ENCODE measurements at places on chromosomes 7 and 10.
A peak's percentile ranks its signal among the peaks of the same experiment; 100 is the strongest.

GRCh38 chr10:111298031-111298430, 221.2 kb downstream of the ADRA2A start:
- no peak for DNase-seq

DNA sequence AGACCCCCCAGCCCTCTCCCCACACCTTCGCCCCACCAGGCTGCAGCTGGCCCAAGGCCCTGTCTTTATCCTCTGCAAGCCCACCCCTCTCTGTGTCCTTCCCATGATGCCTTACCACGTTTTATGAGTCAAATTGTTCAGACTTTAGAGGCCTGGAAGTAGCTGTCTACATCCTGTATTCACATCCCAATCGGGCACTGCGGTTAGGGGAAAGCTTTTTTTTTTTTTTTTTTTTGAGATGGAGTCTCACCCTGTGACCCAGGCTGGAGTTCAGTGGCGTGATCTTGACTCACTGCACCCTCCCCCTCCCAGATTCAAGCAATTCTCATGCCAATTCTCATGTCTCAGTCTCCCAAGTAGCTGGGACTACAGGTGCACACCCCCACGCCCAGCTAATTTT, 121.5 kb upstream of the SH2B2 start:
- no peak for DNase-seq

DNA sequence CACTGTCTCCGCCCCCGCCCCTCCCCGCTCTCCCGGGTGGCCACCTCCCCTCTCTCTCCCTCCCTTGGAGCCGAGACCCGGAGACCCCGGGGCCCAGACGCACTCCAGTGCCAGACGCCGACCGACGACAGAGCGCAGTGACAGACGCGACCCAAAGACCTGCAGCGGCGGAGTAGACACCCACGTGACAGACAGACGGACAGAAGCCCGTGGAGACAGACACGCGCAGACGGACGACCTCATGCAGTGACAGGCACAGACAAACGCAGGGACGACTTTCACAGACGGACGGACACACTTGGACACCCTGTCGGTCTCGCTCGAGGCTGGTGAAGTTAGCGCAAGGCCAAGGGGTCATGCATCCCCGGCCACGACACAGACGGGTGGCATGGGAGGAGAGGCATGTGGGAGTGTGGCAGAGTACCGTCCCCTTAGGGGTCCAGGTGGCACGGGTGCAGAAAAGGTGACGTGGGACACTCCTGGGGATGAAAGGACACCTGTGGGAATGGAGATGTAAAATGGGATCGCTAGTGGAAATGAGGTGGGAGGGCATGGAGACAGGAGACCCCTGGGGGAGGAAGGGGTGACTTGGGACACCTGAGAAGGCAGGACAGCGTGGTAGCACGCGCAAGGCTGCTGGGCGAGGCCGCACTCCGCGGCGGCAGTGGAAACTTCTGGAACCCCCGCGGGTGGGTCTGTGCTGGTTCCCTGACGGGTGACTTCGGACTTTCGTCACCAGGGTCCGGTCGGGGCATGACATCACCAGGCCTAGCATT, 456 bp upstream of the ACHE start:
- DNase-seq: no peak

DNA sequence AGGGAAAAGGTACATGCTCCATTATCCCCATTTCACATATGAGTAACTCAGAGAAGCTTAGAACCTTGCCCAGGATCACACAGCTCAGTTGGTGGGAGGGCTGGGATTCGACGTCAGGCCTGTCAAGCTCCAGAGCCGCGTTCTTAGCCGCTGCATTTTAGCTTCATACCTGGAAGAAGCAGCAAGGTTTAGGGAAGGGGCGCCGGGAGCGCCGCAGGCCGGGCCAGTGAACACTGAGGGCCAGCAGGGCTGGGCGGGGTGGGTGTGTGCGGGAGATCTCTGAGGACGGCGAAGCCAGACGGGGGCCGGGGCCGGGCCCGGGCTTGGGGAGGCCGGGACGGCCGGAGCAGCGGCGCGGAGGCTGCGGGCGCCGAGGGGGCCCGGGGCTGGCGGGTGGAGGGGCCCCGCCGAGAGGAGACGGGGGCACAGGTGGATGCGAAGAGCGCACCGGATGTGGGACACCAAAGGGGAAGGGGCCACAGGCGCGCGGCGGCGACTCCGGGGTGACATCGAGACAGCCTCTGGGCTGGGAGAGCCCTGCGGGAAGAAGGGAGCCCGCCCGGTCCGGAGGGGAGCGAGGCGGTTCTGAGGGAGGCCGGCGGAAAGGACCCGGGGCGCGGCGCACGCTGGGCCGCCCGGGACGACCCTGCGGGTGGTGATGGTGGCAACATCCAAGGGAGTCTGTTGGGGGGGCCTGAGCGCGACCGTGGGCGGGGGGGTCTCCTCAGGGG, 498 bp downstream of the NDST2 start:
- DNase-seq: no peak

- no peak for DNase-seq
Measured at GRCh38 chr7:97697396-97697795, 34.5 kb upstream of the TAC1 start.

- no peak for DNase-seq
Measured at GRCh38 chr7:36620166-36620708, 104.1 kb downstream of the AOAH start.

DNA sequence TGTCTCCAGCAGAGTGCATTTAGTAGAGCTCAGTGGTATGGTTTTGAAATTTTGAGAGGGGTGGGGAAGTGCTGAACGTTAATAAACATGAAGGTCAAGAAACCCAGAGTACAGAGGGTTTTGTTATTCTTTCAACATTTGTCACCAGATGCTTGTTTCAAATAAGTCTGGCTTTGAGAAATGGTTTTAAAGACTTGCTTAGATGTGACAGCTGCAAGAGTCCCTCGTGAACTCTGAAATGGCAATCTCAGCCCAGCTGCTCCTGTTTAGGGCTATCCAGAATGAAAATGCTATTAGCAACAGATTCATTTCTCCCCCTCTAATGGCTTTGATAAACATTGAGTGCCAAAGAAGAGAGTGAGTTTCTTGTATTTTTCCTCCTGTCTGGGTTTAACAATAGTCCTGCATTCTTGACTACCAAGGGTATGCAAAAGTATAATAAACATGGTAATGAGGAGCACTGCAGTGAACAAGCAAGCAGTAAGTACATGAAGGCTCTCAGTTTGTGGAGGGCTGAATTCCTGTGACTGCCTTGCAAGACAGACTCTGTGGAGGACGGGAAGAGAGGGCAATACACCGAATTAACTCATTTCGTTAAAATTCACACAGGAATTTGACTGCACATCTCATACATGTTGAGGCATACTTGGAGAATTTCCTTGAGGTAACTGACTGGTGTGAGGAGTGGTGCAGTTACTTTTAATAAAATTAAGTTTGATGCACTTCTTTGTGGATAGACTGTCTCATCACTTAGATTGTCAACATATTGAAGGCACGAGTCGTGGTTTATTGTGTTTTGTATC, 490.9 kb downstream of the REEP3 start:
- no peak for DNase-seq

DNA sequence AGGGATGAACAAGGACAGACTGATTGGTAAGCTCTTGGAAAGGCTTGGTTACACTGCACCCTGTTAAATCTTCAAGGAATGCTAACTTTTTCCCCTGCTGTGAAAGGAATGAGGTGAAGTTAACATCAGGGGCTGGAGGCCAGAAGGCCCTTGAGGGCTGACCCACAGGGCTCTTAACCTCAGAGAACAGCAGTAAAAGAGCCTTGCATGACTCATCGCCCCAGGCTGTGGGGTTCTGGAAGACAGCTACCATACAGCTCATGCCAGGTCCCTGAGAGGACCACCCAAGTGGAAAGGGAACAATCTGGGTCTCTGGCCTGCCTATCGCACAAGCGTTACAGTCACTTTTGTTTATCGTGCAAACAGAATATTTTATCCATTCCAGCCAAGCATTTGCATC, 54.4 kb downstream of the CYP2C9 start:
- DNase-seq: no peak

GRCh38 chr10:43944381-43945093, 295.9 kb upstream of the ZNF32 start:
- no peak for DNase-seq

DNA sequence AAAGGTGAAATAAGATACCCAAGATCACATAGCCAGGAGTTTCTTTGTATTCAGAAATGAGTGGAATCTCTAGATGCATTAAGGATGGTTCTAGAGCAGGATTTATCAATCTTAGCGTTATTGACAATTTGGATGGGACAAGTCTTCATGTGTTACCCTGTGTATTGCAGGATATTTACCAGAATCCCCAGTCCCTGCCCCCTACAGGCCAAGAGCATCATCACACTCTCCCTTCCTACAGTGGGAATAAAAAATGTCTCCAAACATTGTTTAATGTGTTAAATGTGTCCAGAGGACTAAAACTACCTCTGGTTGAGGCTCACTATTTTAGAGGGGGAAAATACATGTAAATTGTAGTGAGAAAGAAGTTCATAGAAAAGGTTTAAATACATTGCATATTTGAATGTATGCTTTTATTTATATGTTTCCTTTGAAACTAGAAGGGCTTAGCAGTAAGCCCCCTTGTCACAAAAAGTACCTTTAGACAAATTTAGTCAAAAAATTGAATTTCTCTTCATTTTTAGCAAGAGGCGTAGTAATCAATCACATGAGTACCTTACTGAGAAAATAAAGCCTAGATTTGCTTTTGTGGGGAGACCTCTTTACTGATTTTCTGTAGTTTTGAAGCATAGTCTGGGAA, 141.2 kb downstream of the MLLT10 start:
- peak; percentile 63 for DNase-seq

GRCh38 chr10:5365928-5366327, 1.2 kb downstream of the UCN3 start:
- DNase-seq: no peak

- no peak for DNase-seq
Measured at GRCh38 chr10:120253131-120253530, 203.9 kb upstream of the PLPP4 start.

- no peak for DNase-seq
Measured at GRCh38 chr7:108345710-108346336, 110.4 kb downstream of the NRCAM start.

- DNase-seq: peak; percentile 97
Measured at GRCh38 chr10:63630085-63630930, 109.1 kb downstream of the REEP3 start.

- DNase-seq: no peak
Measured at GRCh38 chr10:15346440-15347141, 24.5 kb downstream of the FAM171A1 start.

DNA sequence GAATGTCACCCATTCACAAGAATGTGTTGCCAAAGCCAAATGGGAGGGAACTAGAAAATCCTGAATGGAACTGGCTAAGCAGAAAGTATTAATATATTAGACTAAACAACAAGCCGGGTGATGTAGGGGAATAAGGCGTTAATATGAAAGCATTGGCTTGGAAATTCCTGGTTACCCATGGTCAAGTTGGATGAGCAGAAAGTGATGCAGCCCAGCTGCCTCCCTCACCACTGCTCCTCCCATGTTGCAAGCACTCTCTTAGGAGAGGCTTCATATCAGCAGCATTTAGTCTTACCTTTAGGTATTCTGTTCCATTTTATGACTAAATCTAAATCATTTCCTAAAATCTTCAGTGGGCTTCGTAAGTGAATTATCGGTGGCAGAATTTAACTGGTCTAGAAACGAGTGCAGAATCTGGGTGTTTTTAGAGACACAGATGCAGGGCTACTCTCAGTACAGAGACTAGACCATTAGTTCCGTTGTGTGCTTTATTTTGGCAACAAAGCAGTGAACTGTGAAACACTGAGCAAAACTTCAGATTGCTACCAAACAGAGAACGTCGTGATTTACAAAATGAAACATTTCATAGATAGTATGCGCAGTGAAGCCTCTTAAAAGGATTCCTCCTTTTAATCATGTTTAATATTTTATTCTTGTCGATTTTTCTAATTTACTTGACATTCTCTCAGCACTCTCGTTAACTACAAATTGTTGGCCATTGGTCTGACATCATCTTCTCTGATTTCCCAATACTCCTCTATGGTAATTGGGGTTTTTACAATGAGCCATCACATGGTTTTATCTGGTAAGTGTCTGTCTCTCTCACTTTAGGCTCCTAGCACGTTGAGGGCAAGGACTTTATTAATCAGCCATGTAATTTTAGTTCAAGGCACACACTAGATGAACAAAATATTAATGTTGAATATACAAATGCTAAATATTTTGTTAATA, 22.0 kb upstream of the HGF start:
- no peak for DNase-seq

All from HCEC 1CT (cell line).